GM23338 (cell line): ENCODE measurements at places on chromosomes 7 and 10. TPM values are rescaled to one million over a fixed set of nuclear protein-coding genes. Genes with fewer than 3 reads are reported as not detected.

The SLC37A3 gene
- polyA plus RNA-seq = 29.0 and 35.6 TPM in 2 replicates

The NPC1L1 gene
- polyA plus RNA-seq = 0.03 and 0.05 TPM in 2 replicates

The PNLIPRP3 gene
- polyA plus RNA-seq = not detected in 2 replicates

The MSMB gene
- polyA plus RNA-seq = not detected in 2 replicates

The LIPK gene
- polyA plus RNA-seq = not detected in 2 replicates

The CAV2 gene
- polyA plus RNA-seq = 4.2 and 5.4 TPM in 2 replicates
